ENCODE measurements at places on chromosomes 2 and 18.
A peak's percentile ranks its signal among the peaks of the same experiment; 100 is the strongest.

GRCh38 chr2:221833966-221834365, 261.9 kb upstream of the EPHA4 start:
- no peak for DNase-seq

- DNase-seq, result no peak
Measured at GRCh38 chr2:160043265-160043664, 19.1 kb downstream of the PLA2R1 start.

DNA sequence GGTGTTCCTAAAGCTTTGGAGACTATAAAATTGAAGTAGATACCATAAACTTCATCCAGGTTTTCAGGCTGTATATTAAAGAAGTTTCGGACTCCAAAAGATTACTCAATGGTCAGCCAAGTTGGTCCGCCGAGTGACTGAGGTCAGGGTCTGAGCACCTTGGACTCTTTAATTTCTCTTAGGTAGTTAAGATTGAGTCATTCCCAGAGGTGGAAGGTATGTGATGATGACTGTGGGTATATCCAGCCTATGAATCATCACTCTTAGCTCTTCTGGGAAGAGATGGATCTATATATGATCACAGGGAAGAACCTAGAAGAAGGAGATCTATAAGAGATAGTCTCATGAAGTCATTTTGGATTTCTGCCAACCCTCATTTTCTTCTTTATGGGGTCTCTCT, 3.3 kb downstream of the ITGA6 start:
- no peak for DNase-seq

DNA sequence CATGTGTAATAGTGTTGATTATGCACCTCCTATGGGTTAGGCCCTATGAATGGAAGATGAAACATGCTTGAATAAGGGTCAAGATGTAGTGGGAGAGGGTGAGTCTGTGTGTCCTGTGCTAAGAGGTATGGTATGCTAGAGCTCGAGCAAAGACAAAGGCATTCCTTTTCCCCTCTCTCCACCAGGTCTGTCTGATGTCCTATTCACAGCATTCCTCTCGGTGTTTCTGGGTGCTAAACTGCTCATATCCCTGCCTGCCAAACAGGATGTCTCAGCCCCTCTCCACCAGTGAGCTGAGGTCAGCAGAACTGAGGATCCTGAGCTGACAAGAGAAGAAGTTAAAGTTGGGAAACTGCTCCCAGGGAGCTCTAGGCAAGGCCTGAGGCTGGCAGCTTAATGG, 344.9 kb downstream of the TSN start:
- DNase-seq, result no peak

DNA sequence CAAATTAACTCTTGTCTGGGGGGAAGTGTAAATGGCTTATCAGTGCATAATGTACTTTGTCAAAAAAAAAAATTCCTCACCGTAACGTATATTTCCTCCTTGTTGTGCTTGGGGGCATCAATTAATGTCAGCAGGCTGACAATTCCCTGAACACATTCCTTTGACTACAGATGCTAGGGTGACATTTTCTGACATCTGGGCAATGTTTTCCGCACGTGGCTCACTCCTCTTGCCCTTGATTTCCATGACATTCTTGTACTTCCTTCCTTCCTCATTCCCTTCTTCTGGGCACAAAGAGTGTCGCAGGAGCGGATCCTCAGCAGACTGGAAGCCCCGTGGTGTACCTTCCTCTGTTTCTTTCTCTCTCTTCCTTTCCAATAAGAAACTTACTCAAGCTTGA, 173.7 kb downstream of the SP3 start:
- no peak for DNase-seq

GRCh38 chr2:207155516-207156444, 10.0 kb downstream of the KLF7 start:
- peak; percentile 20 for DNase-seq

- DNase-seq, result no peak
Measured at GRCh38 chr2:227228061-227228667, 63.7 kb downstream of the COL4A3 start.

- DNase-seq, result no peak
Measured at GRCh38 chr2:6920743-6921064, 3.5 kb downstream of the RNF144A start.

DNA sequence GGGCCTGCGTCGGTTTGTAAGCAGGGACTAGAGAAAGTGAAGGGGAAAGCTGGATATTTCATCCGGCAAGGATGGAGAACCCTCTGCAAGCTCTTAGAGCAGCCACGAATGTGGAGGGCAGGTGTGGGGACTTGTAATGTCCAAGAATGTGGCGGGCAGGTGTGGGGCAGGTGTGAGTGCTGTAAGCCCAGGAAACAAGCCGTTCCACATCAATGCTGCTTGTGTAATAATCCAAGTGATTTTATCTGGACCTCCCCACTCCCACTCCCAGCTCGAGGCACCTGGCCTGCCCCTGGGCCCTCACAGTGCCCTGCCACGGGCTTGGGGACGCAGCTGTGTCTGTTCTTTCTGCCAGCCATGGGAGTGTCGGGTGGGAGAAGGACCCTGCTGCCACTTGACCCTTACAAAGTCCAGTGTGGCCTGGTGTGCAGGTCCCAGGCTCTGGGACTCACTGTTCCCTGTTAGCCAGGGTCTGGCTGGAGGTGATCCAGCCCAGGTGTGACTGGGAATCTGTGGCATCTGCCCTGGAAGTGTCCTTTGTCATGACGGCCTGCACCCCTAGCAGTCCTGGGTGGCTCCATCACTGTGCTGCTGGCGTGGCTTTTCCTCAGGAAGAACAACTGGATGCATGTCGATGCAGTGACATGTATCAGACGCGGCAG, 42.8 kb downstream of the SOX11 start:
- DNase-seq, result no peak

- no peak for DNase-seq
Measured at GRCh38 chr2:151840216-151841046, 12.2 kb upstream of the ARL5A start.

- DNase-seq, result peak; percentile 68
Measured at GRCh38 chr2:230160112-230160660, 59.6 kb downstream of the SP110 start.
